ENCODE measurements at places on chromosomes 5 and 9. TPM values are rescaled to one million over a fixed set of nuclear protein-coding genes. Genes with fewer than 3 reads are reported as not detected.

Gene IFNK
- not detected for total RNA-seq

Gene TEX48
- not detected for total RNA-seq

Gene PLAC8L1
- total RNA-seq = not detected

Gene THBS4
- 8.2 TPM for total RNA-seq

Gene DAB2
- total RNA-seq = 61.6 TPM

Gene PCDHA10
- total RNA-seq = 0.24 TPM

Measured in left colon (tissue), 2 donors.